ENCODE measurements at places on chromosomes 3 and 15.

- DNase-seq: no peak
Observed at GRCh38 chr3:104787306-104787705, 579.4 kb upstream of the ALCAM start.

GRCh38 chr3:133591271-133591742, 17.8 kb downstream of the CDV3 start:
- no peak for DNase-seq

DNA sequence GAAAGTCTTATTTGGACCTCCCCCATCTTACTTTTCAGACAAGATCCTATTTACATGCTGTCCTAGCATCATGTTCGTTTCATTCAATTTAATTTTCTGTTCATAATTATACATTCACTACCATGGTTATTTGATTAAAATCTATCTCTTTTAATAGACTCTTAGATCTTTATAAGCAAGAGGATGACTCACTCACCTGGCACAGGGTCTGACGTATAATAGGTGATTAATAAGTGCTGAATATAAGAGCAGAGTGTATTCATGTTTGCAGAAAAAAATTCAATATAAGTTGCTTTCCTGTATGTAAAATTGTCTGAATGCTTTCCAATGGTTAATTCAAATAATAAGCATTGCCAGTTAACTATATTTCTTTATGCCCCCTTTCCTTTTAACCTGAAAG, 165.5 kb upstream of the CBLB start:
- DNase-seq: no peak

DNA sequence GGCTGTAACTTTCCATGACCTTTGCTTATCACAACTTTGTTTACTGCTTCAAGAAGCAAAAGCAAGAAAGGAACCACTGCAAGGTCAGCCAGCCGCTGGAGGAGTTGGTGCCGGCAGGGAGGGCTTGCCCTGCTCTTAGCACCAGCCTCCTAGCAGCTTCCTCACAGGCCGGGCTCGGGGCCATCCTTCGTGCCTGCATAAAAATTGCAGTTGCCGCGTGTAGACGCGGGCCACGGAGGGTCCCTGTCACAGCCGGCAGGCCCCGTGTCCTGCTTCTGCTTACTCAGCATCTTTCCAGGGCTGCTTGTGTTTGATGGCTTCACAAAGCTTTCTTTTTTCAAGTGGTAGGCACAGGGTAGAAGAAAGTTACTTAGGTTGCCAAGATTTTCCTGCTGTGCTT, 84.4 kb downstream of the PGPEP1L start:
- DNase-seq: no peak

DNA sequence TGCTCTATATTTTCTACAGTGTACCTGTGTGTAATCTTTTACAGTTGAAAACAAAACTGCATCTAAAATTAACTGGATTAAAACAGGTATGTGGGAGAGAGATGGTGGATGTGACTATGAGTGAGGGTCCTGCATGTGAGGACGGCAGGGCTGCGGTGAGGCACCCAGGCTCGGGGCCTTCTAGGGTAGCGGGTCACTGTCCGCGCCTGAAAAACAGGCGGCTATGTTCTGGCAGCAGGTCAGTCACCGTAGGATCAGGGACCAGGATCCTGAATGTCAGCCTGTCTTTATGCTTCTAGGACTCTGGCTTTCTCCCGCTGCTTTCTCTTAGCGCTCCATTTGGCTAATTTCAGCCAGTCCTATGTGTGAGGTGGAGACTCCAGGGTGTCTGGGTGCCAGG, 12.6 kb downstream of the TMEM40 start:
- no peak for DNase-seq

- DNase-seq: no peak
Observed at GRCh38 chr3:22981861-22982260, 221.3 kb upstream of the UBE2E2 start.

DNA sequence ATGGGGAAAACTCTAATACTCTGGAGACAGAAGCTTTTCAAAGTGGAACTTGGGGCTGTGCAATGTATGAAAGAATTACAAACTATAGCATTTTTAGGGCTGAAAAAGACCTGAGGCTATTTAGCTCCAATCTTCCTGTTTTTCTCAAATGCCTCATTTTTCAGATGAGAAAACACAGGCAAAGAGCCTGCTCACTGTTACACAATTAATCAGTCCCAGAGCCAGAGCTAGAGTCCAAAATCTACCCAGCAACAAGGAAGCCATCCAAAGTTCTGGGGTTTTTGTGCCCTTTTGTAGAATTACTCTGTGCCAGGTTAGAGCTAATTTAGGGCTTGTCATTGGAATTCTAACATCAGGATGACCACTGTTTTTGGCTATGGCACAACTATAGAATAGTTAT, 45.5 kb downstream of the GPR149 start:
- DNase-seq: no peak

GRCh38 chr3:131282967-131283366, 98.6 kb upstream of the NUDT16 start:
- DNase-seq: no peak

DNA sequence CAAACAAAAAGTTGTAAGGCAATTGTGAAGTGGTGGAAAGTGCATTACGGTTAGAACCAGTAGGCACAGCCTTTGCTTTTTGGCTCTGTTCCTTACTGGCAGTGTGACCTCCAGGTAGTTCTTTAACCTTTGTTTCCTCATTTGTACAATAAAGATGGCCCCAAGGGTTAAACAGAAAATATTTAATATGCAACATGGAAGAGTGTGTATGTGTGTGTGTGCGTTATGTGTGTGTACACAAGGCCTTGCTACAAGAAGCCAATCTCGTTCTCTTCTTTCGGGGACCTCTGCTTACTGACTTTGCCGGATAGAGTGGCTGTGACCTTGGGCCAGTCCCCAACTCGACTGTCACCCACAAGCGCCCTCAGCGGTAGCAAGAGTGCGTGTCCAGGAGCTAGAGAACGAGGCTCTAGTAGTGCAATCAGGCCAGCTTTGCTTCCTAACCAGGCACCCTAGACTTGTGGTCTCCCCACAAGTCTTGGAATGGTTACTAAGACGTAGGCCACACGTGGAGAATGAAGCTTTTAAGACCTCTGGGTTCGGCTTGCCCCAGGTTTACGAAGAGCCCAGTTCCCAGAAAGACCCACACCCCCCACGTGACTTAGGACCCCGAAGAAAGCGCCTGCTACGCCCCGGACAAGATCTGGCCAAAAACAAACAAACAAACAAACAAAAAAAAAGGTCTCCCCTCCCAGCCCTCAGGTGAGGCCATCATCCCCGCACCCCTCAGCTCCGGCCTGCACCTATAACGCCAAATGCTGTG, 593 bp downstream of the CIAO2A start:
- DNase-seq: no peak

- DNase-seq: no peak
Observed at GRCh38 chr3:21017115-21017852, 733.7 kb downstream of the ZNF385D start.

DNA sequence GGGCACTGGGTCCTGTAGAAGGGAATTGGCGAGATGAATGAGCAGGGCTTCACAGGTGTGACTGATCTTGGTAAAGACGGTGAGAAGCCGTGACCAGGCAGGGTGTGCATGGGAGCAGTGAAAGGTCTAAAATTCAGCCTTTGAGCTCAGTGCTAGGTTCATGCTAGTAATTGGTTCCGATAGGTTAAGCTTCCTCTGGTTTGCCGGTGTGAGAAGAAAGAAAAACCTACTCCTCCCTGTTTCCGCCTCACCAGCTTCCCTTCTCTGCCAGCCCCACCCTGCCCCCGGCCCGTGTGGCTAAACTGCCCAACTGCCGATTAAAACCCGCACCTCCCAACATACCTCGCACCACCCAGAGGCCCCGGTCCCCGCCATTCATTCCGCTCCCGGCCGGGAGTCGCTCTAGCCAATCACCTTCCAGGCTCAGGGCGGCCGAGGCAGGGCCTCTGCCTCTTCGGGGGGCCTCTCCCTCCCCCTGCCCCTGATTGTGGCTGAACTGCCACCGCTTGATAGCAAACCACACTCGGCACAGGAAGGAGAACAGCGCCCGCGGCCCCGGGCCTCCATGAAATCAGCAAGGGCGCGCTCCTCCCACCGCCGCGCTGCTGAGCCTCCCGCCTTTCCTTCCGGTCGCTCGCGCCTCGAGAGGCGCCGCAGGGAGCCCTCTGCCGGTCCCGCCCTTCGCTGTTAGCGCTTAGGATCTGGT, 7.3 kb upstream of the NRROS start:
- DNase-seq: peak; percentile 36

- peak; percentile 87 for DNase-seq
Observed at GRCh38 chr3:187741403-187742350, 3.6 kb downstream of the BCL6 start.

DNA sequence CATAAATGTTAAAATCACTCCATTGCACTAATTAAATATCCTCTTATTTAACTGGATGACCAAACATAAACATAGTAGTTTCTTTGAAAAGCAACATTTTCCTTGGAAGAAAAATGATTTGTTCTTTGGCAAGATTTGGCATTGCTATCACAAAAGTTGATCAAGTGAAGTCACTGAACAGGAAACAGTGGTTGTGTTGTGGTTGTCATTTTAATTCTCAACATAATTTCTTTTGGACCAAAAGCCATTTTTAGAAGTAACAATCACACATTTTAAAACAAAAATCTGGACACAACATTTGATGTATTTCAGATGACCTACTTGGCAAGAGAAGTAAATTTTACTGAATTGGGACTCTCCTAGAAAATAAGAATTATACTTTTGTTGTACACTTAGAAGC, 872.3 kb downstream of the ROBO1 start:
- DNase-seq: no peak

GRCh38 chr3:12818773-12819172, 22.3 kb downstream of the CAND2 start:
- no peak for DNase-seq

GRCh38 chr3:64289622-64290021, 64.4 kb upstream of the PRICKLE2 start:
- DNase-seq: no peak

- no peak for DNase-seq
Observed at GRCh38 chr15:26864664-26865191, 2.1 kb upstream of the GABRA5 start.

DNA sequence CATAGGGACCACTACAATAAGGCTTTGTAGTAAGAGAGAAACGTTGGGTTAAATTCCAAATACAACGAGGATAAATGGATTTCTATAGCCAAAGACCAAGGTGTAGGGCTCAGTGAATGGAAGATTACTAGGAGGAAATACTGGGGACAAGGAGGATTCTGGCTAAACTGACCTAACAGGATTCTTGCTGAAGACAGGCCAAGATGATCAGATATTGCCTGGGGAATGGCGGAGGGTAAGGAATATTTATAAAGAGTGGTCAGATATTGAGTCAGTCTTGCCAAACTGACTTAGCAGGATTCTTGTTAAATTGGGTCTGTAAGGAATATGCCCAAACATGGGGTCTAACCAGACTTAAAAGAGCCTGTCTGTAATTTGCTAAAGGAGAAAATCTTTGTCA, 463.8 kb downstream of the EDEM1 start:
- DNase-seq: no peak

- no peak for DNase-seq
Observed at GRCh38 chr15:29621616-29622015, 200.7 kb downstream of the TJP1 start.

- no peak for DNase-seq
Observed at GRCh38 chr3:133881939-133882825, 13.5 kb downstream of the RAB6B start.

DNA sequence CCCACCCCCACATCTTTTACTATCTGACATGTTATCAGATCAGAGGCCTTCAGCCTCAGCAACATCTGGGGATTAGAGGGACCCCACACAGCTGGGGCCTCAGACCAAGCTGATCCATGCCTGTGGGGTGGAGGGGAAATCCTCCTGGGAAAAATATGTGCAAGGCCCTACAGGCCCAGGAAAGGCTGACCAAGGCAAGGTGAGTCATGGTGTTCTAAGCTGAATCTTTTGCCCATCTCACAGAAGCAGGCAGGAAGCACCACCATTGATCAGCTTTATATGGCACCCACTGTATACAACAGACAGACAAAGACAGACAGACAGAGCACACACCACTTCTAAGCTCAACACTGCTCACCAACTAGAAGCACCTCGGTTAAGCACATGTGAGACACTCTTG, 12.4 kb upstream of the PARP6 start:
- DNase-seq: no peak

DNA sequence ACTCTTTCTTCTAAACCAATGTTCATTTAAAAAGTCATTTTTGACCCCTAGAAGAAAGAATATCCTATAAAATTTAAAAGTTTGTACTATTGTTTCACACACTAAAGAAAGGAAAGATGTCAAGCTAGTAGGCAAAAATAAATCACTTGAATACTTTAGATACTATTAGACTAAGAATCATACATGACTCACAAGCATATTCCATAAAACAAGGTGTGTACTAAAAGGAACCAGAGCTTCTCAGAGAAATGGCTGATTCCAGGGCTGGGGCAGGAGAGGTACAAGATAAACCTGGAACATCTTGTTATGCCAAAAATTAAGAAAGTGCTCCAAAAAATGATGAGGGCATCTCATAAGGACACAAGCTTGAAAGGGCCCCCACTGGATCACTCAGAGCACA, 8.7 kb downstream of the DLG1 start:
- DNase-seq: no peak

- no peak for DNase-seq
Observed at GRCh38 chr3:132606085-132606484, 9.0 kb downstream of the ACKR4 start.

DNA sequence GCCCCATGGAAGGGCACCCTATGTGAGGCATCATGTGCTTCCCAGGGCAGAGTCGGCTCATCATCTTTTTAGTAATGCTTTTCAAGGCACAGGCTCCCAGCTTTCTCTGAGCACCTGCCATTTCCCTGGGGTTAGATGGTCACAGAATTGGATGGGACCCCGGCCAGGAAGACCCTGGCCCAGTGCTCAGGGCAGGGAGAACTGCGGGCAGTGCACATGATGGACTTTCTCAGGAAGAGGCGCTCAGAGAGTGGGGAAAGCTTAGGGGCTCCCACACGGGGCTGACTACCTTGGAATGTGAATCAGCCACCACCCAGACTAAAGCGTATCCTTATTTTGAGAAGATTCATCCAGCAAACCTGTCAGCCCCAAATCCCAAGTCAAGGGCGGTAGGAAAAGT, 16.5 kb upstream of the SKOR1 start:
- DNase-seq: no peak

DNA sequence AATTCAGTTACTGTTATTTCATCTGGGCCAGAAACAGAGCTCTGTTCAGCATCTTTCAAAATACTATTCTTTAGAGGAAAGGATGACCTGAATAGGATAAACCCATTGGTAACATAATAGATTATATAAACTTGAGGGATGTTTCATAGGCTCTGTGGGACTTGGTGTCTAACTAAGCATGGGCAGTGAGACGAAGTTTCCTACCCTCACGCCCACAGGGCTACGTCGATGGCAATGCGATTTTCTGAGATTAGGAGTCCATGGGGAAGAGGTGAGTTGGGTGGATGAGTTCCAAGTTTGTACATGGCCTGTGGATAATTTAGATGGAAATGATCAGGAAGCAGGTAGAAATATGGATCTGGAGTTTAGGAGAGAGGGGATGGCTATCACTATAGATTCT, 115.2 kb upstream of the TBL1XR1 start:
- no peak for DNase-seq

Data from ascending aorta (tissue), 2 donors.